Fibroblast of skin of left quadriceps (primary cell): ENCODE measurements at places on chromosomes 3 and 15.

GRCh38 chr15:57422113-57422754 is 45.9 kb downstream of the CGNL1 start:
- DNase-seq, result no peak

- DNase-seq, result no peak
Observed at GRCh38 chr15:26615188-26615926, 157.5 kb downstream of the GABRB3 start.

- DNase-seq, result no peak
Observed at GRCh38 chr3:25114532-25114931, 313.5 kb upstream of the RARB start.

DNA sequence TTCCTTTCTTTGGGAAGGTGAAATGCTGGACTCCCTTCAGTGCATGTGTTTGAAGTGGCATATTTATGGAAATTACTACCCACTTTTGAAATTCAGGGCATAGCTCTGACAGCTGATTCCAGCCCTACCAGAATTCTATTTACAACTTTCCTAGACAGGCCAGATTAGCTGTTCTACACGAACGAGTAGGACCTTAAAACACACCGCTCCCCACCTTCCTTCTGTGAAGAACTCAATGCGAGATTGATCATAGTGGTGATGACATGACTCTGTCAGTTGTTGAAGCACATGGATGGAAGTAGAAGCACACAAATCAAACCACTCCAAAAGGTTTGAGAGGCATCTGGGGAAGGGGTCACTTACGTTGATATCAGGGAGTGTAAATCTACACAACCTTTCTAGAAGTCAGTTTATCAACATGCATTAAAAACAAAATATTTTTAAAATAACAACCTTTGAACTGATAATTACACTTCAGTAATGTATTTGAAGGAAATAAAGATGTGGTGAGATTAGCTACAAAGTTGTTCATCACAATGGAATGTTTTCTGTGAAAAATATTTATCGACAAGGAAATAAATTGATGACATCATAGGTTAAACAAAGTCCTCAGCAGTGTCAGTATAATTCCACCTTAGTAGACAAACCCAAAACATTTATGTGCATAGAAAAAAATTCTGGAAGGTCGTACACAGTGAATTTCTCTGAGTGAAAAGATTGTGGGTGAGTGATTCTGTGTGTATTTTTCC is 29.8 kb downstream of the RARB start:
- no peak for DNase-seq

DNA sequence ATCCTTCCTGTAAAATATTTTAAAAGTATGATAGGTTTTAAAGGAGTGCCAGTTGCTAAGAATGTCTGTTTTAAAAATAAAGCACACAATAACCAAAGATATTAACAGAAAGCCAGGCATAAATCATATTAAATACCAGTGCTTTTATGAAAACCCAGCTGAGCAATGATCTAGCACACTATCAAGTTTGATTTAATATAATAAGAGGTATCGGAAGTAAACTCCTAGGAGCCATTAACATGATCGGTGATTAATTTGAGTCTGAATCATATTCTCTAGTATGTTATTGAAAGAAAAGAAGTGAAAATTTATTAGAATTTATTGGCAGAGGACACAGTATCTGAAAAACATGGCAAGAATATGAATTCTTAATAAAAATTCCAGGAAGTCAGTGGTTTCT is 91.7 kb downstream of the SPATA16 start:
- no peak for DNase-seq

- peak; percentile 92 for DNase-seq
Observed at GRCh38 chr3:120425572-120426250, 25.1 kb downstream of the FSTL1 start.

GRCh38 chr3:197889204-197889930 is 60.6 kb upstream of the RPL35A start:
- DNase-seq, result no peak

DNA sequence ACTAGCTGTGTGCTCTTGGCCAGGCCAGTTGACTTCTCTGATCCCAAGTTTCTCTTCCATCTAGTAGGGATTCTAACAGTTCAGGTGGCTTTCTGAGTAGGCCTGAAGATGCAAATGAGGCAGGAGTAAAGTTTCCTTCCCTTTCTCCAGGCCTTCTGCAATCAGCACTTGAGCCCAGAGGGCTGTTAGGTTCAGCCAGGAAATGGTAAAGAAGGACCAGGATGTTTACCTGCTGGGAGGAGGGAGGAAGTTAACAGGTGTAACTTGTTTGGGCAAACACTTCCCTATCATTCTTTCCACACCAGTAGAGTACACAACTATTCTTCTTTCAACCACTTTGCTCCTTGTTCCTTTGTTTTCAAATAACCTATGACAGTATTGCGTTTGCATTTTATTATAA is 13.3 kb upstream of the TNFSF10 start:
- DNase-seq, result no peak

- no peak for DNase-seq
Observed at GRCh38 chr3:126413693-126414080, 19.0 kb downstream of the CFAP100 start.

DNA sequence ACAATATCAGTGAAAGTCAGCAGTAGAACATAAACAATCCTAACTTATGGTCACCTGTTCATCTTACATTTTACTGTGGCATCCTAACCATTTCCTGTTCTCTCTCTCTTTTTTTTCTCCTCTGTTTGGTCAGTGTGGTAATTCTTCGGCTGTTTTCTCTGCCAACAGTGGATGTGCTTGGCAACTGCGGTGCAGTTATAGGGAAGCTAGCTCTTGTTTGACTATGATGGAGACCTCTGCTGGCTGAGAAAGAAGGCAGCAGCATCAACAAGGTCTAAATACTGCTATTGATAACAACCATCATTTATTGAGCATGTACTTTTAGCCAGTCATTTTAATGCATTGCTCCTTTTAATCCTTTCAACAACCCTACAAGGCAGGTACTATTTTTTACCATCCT is 723 bp upstream of the DRD3 start:
- DNase-seq, result no peak

DNA sequence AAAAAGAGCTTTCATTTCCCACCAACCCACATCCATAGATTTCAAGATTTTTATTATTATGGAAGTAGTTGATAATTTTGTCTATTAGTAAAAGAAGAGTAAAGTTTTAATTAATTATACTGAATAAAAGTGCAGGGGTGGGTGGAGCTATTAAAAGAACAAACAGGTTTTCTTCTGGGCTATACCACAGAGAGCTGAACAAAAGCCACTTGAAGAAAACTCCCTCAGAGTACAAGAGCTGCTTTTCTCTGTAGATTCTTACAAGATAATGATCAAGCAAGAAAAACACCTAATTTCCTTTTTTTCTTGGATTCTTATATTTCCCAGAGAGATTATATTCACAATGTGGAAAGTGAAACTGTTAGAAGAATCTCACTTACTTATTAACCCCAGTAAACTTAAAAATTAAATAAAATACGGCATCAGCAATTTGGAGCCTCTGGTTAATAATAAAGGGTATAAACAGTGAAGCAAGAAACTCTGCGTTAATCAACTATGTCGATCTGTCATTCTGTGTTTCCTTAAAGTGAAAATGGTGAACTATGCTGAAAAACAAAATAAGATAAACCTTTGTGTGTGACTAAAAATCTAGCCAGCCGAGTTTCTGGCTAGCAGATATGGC is 84.9 kb downstream of the THBS1 start:
- DNase-seq, result no peak

DNA sequence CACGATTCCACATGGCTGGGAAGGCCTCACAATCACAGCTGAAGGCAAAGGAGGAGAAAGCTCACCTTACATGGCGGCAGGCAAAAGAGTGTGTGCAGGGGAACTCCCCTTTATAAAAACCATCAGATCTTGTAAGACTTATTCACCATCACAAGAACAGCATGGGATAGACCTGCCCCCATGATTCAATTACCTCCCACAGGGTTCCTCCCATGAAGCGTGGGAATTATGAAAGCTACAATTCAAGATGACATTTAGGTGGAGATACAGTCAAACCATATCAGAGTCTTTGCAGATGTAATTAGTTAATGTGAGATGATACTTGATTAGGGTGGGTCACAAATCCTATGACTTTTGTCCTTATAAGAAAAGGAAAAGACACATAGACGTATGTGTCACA is 688.9 kb downstream of the GBE1 start:
- DNase-seq, result no peak

DNA sequence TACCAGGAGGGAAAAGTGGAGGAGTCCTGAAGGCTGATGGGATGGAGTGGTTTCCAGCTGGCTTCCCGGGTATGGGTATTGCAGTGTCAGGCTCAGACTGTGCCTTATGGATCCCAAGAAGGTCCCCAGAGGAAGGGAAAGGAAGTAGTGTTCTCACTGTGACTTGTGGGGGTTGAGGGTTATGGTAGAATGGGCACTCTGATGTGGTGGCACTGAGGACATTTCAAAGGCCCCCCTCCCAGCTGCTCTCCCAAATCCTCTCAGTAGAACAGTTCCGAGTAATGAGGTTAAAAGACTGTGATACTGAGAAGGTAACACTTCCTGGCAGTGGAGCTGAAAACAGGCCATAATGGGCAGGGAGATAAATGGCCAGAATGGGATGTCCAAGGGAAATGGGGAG is 23.1 kb upstream of the TIMP4 start:
- DNase-seq, result no peak

DNA sequence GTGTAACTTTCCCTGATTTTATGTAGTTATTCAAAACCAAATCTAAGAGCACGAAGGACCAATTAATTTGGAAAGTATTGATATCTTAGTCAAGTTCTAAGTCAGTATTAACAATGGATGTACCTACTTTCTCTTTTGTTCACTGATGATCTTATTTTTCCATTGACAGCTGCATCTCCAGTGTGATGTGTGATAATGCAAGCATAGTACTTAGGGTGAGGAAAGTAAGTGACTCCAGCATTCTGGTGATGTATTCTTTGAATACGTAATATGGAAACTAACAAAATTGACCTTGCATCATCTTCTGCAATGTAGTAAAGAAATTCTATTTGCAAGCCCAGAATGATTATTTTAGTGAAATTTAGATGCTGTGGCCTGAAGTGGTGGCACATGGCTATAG is 22.4 kb downstream of the FBXW12 start:
- no peak for DNase-seq

DNA sequence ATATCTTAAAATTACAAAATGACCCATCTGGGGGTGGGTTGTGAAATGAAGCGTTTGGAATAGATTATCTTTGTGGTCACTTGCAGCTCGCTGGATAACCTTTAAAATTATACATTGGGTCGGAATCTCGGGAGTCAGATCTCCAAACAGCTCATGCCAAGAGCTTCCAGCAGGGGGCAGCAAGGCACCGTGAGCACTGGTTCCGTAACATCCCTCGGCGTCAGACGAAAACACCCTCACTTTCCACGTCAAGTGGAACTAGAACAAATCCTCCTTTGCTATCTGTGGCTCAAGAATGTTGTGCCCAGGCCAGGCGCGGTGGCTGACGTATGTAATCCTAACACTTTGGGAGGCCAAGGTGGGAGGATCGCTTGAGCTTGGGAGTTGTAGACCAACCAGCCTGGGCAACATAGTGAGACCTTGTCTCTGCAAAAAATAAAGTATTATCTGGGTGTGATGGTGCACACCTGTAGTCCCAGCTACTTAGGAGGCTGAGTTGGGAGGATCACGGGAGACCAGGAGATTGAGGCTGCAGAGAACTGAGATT is 31.1 kb downstream of the UMPS start:
- DNase-seq, result peak; percentile 56

GRCh38 chr15:84588053-84588874 is 12.5 kb upstream of the ZSCAN2 start:
- peak; percentile 35 for DNase-seq

DNA sequence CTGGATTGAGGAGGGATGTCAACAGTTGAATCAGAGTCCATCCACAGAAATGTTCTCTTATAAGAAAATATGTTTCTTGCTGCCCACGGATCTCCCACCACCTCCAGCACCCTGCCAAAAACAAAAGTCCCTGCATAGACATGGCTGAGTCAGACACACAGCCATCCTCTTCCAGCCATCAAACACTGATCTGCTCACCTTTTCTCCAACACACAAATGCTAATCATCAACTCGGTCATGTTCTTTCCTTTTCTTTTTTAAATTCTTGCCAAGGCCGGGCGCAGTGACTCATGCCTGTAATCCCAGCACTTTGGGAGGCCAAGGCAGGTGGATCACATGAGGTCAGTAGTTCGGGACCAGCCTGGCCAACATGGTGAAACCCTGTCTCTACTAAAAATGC is 110.7 kb upstream of the IL12A start:
- no peak for DNase-seq

GRCh38 chr3:107842940-107843339 is 247.9 kb downstream of the CD47 start:
- DNase-seq, result no peak

GRCh38 chr3:14007006-14007405 is 117.7 kb downstream of the CHCHD4 start:
- DNase-seq, result no peak

DNA sequence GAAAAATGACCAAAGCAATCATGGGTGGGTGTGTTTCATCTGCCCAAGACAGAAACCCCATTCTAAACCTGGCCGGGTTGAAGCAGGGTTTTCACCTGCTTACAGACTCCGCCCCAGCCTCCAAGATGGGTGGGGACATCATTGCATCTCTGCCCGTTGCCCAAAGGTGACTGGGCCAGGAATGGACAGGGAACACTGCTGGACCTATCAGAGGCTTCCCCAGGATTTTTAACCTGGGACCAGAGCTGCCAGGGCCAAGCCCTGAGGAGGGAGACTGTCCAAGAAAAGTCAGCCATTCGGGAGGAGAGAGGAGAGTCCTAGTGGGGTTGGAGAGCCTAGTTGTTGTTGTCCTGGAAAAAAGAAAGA is 109.7 kb upstream of the ALDH1A3 start:
- DNase-seq, result no peak

GRCh38 chr3:137259701-137260100 is 301.9 kb downstream of the IL20RB start:
- DNase-seq, result no peak

DNA sequence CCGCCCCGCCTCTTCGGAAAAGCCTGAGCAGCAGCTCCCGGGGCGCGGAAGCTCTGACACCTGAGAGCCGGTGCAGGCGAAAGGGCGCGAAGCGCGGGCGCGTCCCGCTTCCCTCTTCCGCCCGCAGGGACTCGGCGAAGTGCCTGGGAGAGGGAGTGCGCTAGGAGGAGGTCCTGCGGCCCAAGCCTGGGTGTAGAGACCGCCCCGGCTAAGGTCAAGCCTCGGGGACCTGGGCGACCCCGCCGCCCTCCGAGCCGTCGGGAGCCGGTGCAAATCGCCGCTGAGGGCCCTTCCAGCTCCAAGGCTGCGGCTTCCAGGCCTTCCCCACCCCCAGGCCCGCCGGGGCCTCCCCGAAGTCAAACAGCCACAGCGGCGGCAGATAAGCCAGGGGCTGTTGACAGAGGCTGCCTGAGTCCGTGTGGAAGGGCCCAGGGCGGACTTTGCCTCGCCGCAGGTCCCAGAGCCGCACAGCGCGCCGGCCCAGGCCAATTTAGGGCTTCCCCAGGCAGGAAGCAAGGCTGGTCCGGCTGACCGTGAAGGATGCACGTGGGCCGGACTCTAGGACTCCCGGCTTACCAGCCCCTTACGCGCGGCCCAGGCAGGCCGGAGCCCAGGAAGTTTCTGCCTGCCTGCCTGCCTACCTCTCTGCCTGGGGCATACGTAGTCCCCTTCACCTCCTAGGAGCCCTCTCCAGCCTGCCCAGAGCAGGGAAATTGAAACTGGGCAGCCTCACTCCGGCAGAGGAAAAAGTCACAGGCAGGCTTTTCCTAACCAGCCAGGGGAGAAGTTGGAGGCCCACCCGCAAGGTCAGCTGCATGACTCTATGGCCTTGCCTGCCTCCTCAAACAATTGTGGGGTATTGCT is 2.3 kb downstream of the ITPKA start:
- DNase-seq, result no peak
